ENCODE measurements at places on chromosomes 16 and 17.

DNA sequence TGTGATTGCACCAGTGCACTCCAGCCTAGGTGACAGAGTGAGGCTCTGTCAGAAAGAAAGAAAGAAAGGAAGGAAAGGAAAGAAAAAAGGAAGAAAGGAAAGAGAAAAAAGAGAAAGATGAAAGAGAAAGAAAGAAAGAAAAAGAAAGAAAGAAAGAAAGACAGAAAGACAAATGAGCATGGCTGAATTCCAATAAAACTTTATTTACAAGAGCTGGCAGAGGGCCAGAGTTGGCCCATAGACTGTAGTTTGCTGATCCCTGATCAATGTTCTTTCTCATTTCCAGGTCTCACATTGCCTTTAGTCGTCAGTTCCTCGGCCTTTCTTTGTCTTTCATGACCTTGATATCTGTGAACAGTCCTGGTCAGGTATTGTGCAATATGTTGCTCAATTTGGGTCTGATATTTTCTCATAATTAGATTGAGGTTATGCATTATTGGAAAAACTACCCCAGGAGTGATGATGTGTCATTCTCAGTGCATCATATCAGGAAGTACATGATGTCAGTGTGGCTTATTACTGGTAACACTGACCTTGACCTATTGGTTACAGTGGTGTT is 68.5 kb upstream of the MED9 start:
- DNase-seq: no peak

DNA sequence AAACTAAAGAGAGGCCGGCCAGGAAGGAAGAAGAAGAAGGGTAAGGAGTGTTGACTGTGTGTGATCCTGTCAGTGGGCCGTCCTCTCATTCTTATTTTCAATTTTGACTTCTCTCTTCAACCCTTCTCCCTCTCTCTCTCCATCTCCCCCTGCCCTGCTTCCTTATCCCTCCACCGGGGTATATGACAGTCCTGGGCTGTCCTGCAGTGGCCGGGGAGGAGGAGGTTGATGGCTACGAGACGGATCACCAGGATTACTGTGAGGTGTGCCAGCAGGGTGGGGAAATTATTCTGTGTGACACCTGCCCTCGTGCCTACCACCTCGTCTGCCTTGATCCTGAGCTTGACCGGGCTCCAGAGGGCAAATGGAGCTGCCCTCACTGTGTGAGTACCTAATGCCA is 5.6 kb downstream of the CHD3 start:
- DNase-seq: no peak

GRCh38 chr17:79463421-79464317 is 147.2 kb downstream of the RBFOX3 start:
- DNase-seq: no peak

DNA sequence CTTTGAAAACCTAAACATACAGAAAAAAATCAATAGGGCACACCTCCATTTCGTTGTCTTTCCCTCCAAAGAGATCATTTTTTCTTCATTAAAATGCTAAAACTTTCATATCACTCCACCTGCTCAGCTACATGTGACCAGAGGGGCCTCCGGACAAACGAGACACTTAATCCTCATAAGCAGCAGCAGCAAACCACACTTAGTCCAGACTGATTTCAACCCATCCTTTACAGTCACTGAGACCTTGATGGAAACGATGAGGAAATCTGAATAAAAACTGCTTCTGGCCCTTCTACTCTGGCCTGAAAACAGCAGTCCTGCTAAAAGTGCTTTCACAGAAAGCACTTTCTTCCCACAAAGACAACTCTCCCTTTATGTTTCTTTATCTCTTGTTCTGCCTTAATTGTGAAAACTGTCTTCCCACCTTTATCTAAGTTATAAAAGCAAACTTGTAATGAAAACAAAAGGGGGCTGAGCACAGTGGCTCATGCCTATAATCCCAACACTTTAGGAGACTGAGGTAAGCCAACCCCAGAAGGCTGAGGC is 4.6 kb downstream of the ANKRD11 start:
- DNase-seq: no peak

- no peak for DNase-seq
Observed at GRCh38 chr17:63095879-63096278, 129.8 kb downstream of the TANC2 start.

DNA sequence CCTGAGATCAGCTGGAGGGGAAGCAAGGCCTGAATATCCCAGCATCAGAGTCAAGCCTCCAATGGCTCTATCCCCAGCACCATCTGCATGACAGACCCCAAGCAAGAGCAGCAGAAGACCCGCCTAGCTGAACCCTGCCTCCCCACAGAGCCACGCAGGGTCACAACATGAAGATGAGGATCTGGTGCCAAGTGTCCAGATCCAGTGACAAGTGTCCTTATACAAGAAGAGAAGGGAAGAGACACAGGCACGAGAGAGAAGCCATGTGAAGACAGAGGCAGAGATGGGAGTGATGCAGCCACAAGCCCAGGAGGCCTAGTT is 28.9 kb downstream of the TNFRSF13B start:
- DNase-seq: no peak

- DNase-seq: no peak
Observed at GRCh38 chr16:10968498-10968897, 24.1 kb downstream of the CLEC16A start.

- no peak for DNase-seq
Observed at GRCh38 chr16:49499869-49500610, 126.4 kb downstream of the C16orf78 start.

DNA sequence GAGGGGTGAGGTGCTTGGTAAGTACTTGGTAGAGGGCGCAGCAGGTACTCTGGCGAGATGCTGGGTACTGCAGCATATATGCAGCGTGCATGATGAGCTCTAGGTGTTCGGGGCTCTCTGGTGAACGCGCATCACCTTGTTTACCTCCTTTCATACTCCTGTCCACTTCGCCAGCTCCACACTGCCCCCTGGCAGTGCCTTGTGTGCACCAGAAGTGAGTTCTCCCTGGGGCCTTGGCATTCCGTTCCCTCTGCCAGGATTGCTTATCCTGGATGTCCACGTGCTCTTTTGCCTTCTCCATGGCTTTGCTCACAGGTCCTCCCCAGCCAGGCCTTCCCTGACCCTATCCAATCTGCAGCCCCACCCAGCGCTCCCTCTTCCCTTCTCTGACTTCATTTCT is 154.2 kb downstream of the MRM1 start:
- DNase-seq: no peak

- no peak for DNase-seq
Observed at GRCh38 chr16:77406680-77407079, 28.2 kb downstream of the ADAMTS18 start.

DNA sequence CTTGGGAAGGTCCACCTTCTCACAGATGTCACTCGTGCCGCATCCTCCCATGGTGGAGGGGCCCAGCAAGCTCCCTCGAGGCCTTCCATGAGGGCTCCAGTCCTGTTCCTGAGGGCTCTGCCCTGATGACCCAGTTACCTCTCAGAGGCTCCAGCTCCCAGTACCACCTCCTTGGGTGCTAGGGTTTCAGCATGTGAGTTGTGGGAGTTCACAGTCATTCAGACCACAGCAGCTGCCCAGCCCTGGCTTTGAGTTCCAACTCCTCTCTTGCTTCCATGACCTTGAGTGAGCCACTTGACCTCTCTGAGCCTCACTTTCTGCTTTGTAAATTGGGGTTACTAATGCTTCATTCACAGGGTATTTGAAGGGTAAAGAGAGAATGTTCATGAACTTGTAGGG is 37.1 kb upstream of the LGALS9 start:
- no peak for DNase-seq

- DNase-seq: peak; percentile 49
Observed at GRCh38 chr17:44911133-44912001, 3.9 kb downstream of the GFAP start.

GRCh38 chr17:32854832-32855389 is 22.0 kb downstream of the MYO1D start:
- no peak for DNase-seq

DNA sequence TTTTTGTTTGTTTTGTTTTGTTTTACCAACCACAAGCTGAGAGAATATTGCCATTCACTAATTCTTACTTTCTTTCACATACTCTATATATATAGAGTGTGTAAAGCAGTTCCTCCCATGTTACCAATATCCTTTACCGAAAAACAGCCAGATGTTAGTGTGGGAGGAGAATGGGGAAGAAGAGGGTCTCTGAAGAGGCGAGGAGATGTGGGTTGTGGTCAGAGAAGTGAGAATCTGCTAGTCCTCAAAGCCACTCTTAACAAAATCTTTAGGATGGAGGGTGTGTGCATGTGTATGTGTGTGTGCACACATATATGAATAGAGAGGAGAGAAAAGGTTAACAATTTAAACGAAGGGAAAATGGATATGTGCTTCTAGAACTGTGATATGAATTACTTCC is 80.6 kb downstream of the TUBD1 start:
- DNase-seq: no peak

GRCh38 chr16:89050119-89050867 is 43.4 kb upstream of the ACSF3 start:
- no peak for DNase-seq

- no peak for DNase-seq
Observed at GRCh38 chr17:81368161-81369022, 26.9 kb upstream of the BAHCC1 start.

- DNase-seq: no peak
Observed at GRCh38 chr16:56912746-56913708, 18.9 kb upstream of the HERPUD1 start.

GRCh38 chr16:14405611-14406537 is 224.2 kb downstream of the PARN start:
- peak; percentile 3 for DNase-seq

GRCh38 chr17:80474231-80474960 is 2.0 kb downstream of the NPTX1 start:
- no peak for DNase-seq

DNA sequence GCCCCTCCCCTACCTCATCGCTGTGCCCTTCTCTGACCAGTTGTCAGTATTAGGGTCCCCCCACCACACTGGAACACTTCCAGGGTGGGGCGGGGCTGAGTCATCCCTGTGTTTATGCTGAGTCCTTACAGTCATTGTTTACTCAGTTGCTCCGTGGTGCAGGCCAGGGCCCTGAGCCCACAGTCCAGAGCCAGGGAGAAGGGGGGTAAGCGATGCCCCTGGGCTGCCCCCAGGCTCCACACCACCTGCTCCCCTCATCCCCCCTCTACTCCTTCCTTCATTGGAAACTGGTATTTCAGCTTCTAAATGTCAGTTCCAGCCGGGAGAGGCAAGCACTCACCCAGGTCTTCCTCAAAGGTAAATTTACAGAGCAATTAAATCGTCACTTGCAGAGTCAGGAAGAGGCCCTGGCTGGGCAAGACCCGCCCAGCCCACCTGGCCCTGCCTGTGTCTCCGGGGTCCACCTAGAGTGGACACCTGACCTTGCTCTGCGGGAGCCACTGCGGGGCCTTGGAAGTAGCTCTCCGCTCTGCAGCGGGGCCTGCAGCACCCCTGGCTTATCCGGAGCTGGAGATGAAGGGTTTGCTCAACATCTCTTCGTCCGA is 4.8 kb downstream of the ATP2A3 start:
- DNase-seq: no peak

DNA sequence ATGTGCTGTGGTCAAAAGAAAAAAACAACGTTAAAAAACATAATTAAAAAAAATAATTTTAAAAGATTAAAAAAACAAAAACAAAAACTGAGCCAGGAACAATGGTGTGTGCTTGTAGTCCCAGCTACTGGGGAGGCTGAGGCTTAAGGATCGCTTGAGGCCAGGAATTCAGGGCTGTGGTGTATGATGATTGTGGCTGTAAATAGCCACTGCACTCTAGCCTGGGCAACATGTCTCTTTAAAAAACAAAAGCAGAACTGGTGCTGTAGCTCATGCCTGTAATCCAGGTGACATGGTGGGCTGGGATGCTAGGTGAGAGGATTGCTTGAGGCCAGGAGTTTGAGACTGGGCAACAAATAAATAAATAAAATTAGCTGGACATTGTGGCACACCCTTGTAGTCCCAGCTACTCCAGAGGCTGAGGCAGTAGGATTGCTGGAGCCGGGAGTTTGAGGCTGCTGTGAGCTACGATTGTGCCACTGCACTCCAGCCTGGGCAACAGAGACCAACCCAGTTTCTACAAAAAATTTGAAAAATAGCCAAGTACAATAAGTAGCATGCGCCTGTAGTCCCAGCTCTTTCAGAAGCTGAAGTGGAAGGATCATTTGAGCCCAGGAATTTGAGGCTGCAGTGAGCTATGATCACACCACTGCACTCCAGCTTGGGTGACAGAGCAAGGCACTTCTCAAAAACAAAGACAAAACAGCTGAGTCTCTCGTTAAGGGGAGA is 43.6 kb downstream of the NFATC3 start:
- no peak for DNase-seq

DNA sequence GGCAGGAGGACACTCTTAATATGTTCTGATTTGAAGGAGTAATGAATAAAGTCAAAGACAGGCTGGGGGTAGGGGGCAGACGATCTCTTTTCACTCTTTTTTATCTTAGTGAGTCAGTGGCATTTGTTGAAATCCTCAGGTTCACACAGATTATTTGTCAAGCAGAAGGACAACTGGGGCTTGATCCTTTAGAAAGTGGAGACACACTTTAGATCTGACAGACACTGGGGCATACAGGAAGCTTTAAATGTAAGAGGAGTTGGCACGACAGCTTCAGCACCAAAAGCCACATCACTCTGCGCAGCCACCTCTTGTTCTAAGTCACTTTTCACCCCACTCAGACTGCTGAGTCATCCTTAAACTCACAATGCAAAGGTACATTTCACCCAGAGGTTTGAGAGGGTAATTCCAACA is 121.5 kb downstream of the STXBP4 start:
- no peak for DNase-seq

DNA sequence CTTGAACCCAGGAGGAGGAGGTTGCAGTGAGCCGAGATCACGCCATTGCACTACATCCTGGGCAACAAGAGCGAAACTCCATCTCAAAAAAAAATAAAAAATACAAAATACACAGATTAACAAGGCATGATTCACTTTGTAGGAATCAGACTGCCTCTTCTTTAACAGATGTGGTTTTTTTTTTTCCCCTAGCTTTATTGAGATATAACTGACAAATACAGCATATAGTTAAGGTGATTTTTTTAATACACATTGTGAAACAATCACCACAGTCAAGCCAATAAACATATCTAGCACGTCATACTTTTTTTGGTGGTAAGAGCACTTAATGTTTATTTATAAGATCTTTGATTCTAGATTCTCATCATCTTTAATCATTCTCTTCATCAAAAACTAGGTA is 87.8 kb downstream of the SPAG9 start:
- DNase-seq: no peak

DNA sequence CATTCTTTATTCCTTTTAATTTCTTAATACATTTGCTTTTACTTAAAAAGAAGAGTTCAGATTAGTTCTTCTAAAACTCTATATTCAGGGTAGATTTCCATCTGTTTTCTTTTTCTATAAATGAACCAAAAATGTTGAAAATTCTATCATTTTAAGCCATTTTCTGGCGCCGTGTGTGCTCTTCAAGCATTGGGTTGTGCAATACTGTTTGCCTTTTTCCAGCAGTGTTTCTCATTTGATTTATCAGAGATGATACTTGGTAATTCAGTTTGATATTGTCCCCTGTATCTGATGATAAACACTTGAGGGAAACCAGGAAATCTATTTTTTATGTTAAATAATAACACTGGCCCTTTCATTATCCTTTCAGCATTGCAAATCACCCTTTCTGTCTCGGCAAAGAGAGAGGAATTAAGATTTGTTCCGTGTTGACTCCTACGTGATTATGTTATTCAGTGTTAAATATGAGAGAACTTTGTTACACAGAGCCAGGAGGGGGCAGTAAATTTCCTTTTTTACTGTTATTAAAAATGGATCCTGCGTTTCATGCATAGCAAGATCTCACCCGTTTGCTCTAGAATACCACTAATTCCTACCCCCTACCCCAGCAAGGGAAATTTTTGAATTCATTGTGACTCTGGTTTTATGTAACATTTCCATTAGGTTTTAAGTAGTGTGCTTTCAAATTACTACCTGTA is 606.9 kb upstream of the RBFOX1 start:
- DNase-seq: no peak

GRCh38 chr16:66399930-66400329 is 27.2 kb upstream of the BEAN1 start:
- no peak for DNase-seq

All from anterior cingulate cortex (tissue), 58 donors.